ENCODE measurements at places on chromosomes 2 and 18. TPM values are rescaled to one million over a fixed set of nuclear protein-coding genes. Genes with fewer than 3 reads are reported as not detected.

Gene DYNAP
- total RNA-seq: not detected

Gene IL1RN
- 167 TPM for total RNA-seq

Gene MREG
- 77.8 TPM for total RNA-seq

Gene FEV
- not detected for total RNA-seq

Gene KCTD18
- 20.7 TPM for total RNA-seq

Gene MXD1
- total RNA-seq: 19.8 TPM

Gene ZNF385B
- not detected for total RNA-seq

Gene GALNT13
- total RNA-seq: 0.85 TPM

Gene TUBA4B
- not detected for total RNA-seq

Gene PRKAG3
- not detected for total RNA-seq

Gene REEP1
- total RNA-seq: 0.24 TPM

Gene CYP27C1
- total RNA-seq: 0.43 TPM

Gene ZAP70
- not detected for total RNA-seq

Gene SCYGR4
- not detected for total RNA-seq

Gene GCG
- total RNA-seq: not detected

Gene PLB1
- total RNA-seq: 0.64 TPM

Gene PASK
- total RNA-seq: 2.3 TPM

Gene MROH2A
- not detected for total RNA-seq

Gene NEDD4L
- 35.9 TPM for total RNA-seq

Gene OTOS
- not detected for total RNA-seq
